ENCODE measurements at places on chromosomes 4 and X. TPM values are rescaled to one million over a fixed set of nuclear protein-coding genes. Genes with fewer than 3 reads are reported as not detected.

The ABLIM2 gene
- polyA plus RNA-seq, result 5.9 TPM

The PAGE5 gene
- polyA plus RNA-seq, result not detected

- no peak for DNase-seq
These were observed 38.8 kb downstream of the SEC31A start for GRCh38 chr4:82851885-82852750.

- DNase-seq, result no peak
These were observed 70.4 kb upstream of the CITED1 start for GRCh38 chrX:72376124-72376523.

GRCh38 chrX:153387345-153387744, 13.8 kb downstream of the PNMA6E start:
- DNase-seq, result no peak
